Cerebellum (tissue), 4 donors: ENCODE measurements at places on chromosomes 6 and 20. TPM values are rescaled to one million over a fixed set of nuclear protein-coding genes. Genes with fewer than 3 reads are reported as not detected.

Gene KDM1B
- total RNA-seq, result 35.3 TPM

Gene SIRPB2
- total RNA-seq, result 1.00 TPM

Gene IFNGR1
- total RNA-seq, result 41.1 TPM

Gene MMP24
- total RNA-seq, result 50.1 TPM

GRCh38 chr6:20778459-20778858 lies 244.2 kb downstream of the CDKAL1 start:
- DNase-seq, result no peak

DNA sequence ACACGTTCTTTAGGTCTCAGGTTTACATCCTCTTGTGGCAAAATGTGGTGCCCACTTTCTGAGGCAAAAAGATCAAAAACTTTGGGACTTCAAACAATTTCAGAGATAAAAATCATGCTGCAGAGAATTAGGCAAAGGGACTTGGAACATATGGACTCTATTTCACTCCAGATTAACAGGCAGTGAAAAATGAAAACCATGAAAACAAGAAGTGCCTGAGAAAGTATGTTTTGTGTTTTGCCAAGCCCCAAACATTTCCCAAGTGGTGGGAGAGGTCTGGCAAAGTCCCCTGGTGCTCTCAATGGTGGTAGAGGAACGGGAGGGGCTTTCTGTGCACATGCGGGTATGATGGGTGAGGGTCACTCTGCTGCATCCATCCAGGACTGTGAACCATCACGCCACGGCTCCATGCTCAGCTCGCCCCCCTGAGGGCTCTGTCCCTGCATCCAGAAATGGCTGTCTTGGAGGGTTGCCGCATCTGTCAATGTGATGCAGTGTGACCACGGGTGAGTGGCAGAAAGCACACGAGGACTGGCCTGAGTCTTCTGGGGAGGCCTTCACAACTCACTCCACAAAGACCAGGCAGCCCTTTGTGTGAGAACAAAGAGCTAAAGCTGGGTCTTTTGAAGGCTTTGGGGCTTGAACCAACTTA lies 43.2 kb upstream of the TBC1D7 start:
- peak; percentile 37 for DNase-seq

- peak; percentile 31 for DNase-seq
Observed at GRCh38 chr6:31896856-31897611, 464 bp downstream of the EHMT2 start.
